ENCODE measurements at places on chromosomes 1 and 21. TPM values are rescaled to one million over a fixed set of nuclear protein-coding genes. Genes with fewer than 3 reads are reported as not detected.

TMCC2 gene
- total RNA-seq: 7.6 TPM

DNA sequence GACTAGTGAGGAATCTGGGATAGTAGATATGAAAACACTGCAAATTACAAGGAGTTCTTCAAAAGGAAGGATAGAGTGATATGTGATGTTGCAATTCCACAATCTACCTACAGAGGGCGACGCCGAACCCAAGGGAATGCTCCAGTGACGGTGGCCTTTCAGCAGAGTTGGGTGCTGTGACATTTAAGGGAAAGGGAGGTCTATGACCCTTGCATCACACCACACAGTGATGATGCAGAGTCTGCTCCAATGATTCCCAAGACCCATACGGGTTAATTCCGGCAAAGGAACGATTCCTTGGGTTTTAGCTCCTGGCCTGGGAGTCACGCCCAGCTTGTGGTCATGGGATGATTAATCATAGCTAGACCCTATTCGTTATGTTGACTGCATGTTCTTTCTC, 123.0 kb upstream of the IGSF21 start:
- DNase-seq: peak; percentile 23
- H3K27me3 ChIP-seq: peaks cover 10% of the 10 kb centered on the region
- H3K4me3 ChIP-seq: no peak overlapping the region
- H3K27ac ChIP-seq: no peak overlapping the region

- no peak overlapping the region for H3K27ac ChIP-seq
- no peaks in the 10 kb centered on the region for H3K4me1 ChIP-seq
These were observed 127.5 kb upstream of the C1orf174 start for GRCh38 chr1:4027492-4028138.

MCOLN2 gene
- 0.89 TPM for total RNA-seq

ACKR1 gene
- 6.2 TPM for total RNA-seq

OLIG1 gene
- total RNA-seq: not detected

DNA sequence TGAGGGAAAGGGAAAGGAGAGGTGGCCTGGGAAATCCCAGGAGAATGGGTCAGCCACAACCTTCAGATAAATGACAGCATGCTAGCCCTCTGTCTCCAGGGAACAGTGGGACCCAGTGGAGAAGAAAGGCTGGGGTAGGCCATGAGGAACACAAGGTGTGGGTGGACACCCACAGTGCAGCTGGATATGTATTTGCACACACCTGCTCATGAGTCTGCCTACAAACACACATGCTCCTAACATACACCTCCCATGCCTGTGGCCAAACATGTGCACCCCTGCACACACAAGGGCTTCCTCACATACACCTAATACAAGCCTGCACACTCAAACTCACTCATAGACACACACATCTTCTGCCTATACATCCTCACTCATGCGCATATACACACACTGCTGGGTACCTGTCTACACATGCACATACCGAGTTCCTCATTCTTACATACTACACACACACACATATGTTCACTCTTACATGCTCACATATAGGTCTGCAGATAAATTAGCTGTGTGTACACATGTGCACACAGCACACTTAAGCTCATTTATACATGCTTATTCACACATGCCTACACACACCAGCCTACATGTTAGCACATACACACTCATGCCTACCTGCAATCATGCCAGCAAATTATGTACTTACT, 3.6 kb downstream of the C1orf216 start:
- peaks cover 27% of the 10 kb centered on the region for H3K4me1 ChIP-seq
- H3K27ac ChIP-seq: no peak overlapping the region
- H3K4me3 ChIP-seq: no peak overlapping the region
- H3K27me3 ChIP-seq: no peaks in the 10 kb centered on the region
- DNase-seq: no peak

FAM78B gene
- 3.5 TPM for total RNA-seq

TOR1AIP2 gene
- 140 TPM for total RNA-seq

DNA sequence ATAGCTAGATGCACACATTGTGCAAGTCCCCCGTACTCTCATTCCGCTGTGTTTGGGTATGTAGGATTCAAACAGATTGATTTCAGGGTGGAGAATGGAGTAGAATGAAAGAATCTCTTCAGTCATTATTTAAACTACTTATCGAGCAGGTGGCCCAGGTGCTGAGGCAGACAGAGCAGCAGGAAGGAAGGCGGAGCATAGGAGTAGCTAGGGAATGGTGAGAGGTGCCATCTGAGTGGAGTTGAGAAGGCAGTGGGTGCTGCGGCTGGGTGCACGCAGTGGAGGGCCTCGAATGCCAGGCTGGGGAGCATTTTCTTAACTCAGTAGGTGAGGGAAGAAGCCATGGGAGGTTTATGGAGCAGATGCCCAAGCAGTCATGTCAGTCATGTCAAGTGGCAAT, 45.2 kb upstream of the CD101 start:
- no peak overlapping the region for H3K4me3 ChIP-seq
- H3K27me3 ChIP-seq: no peaks in the 10 kb centered on the region
- H3K4me1 ChIP-seq: peaks cover 22% of the 10 kb centered on the region
- no peak overlapping the region for H3K27ac ChIP-seq
- DNase-seq: no peak

Measured in adrenal gland (tissue), 19 donors.